ENCODE measurements at places on chromosomes 2 and 18. TPM values are rescaled to one million over a fixed set of nuclear protein-coding genes. Genes with fewer than 3 reads are reported as not detected.

DNA sequence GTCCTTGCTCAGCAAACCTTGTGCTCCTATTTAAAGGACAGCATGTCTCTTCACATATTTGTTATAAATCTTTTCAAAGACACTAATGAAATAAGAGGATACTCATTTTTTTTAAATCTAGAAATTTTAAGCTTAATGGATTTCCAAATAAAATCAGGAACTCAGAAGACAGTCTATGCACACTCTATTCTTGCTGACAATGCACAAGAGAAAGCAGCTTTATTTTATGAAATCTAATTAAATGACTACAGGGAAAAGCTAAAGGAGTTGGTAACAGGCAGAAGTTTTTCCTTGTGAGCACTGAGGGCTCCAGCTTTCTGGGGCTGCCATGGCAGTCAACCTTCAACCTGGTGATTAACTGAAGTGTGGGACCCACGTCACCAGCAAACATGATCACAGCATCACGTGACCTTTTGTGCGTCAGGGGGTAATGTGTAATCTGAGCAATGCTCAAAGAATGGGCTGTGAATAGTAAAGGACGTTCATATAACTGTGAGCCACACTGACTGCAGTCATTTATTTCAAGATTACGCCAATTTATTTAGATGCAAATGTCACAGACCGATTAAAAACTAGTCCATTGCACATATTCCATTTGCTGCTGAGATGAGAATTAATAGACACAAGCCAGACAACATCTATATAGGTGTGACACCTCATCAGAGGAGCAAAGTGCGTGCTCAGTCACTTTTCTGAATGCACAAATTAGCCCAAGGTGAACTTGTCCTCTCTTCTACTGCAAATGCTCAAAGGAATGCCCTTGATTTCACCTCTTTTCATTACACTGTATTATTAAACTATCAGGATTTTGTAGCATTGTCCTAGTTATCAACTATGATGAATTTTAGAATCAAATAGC is 11.6 kb upstream of the DNER start:
- no peak for DNase-seq

- DNase-seq, result no peak
Measured at GRCh38 chr2:10188729-10189305, 66.3 kb downstream of the RRM2 start.

DNA sequence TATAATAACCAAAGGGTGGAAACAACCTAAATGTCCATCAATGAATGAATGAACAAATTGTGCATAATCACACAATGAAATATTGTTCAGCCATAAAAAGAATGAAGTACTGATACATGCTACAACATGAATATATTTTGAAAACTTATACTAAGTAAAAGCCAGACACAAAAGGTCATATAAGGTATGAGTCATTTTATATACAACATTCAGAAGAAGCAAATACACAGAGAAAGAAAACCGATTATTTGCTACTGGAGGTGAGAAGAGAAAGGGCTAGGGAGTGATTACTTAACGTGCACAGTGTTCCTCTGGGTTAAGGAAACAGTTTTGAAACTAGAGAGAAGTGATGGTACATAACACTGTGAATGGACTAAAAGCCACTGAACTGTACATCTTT is 105.3 kb downstream of the GORASP2 start:
- DNase-seq, result no peak

DNA sequence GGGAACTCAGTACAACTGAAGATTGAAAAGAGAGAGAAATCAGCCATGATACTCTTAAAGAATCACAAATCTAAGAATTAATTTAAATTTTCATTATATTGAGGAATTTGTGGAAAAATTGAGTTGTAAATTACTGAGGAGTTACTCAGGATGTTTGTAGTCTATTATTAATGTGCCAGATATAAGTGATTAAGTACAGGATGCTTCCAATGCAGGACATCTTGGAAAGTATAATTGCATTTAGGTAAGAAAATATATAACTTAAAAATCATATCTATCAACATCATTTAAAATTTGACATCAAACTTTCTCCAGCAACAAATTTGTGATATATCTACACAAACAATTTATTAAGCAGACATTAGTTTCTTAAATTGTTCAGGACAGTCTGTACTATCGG is 1.3 kb downstream of the CALCRL start:
- DNase-seq, result no peak

GRCh38 chr2:128422571-128422970 is 103.9 kb upstream of the HS6ST1 start:
- DNase-seq, result no peak

GRCh38 chr2:130763405-130763804 is 8.1 kb downstream of the AMER3 start:
- DNase-seq, result no peak

- DNase-seq, result no peak
Measured at GRCh38 chr2:70659551-70659950, 105.9 kb upstream of the TGFA start.

- no peak for DNase-seq
Measured at GRCh38 chr18:47397671-47398319, 146.3 kb upstream of the SKOR2 start.

DNA sequence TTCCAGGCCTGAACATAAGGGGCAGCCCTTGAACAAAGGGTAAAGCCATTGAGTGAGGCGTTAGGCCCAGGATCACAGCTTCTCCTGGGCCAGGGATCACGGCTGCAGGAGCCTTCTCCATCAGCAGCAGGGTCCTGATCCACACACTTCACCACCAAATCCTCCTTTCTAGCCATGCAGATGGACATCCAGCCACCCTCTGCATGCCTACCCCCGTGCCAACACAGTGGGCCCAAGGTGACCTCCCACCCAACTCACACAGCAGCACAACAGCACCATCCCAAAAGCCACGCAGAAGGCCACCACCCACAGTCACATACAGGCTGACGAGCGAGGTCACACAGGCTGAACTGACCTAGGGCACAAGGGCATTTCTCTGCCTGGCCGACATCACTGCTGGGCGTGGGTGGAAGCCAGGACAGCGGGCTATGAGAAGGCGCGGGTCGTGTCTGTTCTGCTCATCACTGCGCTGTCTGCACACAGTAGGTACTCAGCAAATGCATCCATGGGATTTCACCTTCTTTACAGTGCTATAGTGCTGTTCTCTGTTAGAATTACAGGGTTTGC is 31.2 kb downstream of the TFCP2L1 start:
- DNase-seq, result no peak

DNA sequence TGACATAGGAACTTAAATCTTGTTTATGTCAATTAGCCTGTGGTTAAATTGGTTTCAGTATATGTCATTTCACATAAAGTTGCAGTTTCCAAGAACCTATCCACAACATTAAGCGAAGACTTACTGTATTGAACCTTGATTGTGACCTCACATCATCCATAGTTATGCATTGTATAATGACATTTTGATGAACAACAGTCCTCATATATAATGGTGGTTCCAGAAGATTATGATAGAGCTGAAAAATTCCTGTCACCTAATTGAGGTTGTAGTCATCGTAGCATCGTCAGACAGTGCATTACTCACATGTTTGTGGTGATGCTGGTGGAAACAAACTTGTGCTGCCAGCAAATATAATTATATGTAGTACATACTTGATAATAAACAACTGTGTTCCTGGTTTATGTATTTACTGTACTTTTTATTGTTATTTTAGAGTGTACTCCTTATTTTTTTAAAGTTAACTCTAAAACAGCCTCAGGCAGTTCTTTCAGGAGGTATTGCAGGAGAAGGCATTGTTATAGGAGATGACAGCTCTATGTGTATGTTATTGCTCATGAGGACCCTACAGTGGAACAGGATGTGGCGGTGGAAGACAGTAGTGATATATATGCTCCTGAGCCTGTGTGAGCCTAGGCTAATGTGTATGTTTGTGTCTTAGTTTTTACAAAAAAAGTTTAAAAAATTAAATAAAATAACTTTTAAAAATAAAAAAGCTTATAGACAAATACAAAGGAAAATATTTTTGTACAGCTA is 56.6 kb downstream of the UBE2E3 start:
- DNase-seq, result no peak

GRCh38 chr18:71209944-71210343 is 921.1 kb downstream of the SOCS6 start:
- DNase-seq, result no peak

DNA sequence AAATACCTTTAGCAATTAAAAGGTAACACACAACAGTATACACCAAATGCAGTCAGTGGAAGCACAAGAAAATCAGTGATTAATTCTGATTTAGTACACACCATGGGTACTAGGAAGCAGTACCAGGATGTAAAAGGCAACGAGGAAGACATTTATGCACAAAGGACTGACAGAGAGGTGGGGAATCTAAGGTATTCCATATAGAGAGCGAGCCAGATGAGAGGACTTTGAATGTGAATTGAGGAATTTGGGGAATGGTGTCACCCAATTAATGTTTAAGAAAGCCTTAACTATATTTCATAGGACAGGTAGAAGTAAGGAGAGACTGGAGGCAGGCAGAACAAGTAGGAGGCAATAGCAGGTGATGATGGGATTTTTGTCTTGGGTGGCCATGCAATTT is 11.7 kb downstream of the CPS1 start:
- no peak for DNase-seq

NOSTRIN gene
- not detected for polyA plus RNA-seq

SPHKAP gene
- polyA plus RNA-seq, result not detected

CSRNP3 gene
- polyA plus RNA-seq, result not detected

PPP1CB gene
- polyA plus RNA-seq, result 9.8 TPM

LYPD6 gene
- polyA plus RNA-seq, result not detected

Data from CD14-positive monocyte (primary cell).